Renal pelvis (tissue), 12 donors: ENCODE measurements at places on chromosomes 6 and 20.

DNA sequence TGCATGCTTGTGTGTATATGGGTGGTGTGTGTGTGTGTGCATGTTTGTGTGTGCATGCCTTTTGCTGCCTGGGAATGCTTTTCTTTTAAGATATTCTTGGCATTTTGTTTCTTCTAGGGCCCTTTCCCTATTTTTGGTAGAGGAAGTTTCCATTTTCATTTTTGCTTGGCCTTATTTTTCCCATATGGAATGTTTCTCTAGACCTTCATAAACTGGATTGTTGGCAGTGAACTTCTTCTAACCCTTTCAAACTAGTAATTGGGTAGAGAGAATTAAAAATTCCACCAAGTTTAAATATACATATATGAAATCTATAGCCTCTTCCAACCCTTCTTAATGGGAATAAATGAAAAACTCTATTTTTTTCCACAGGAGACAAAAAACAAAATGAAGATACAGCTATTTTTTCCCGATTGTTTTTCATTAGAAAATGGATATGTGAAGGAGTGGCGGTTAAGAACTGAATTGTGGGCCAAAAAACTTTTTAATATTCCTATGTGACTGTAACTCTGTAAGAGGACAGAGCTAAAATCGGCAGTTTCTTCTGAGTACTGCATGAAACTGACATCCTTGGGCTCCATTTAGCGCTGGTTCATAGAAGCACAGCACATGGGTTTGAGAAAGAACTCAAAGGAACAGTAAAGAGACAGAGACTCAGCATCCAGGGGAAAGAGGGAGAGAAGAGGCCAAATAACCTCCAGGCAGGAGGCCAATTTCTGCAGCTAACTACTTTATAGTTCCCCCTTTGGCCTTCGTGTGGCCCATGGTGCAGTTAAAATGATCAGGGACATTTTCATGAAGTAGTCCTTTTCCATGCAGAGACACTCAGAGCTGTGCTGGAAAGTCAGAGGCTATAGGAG lies 102.1 kb downstream of the TMEM170B start:
- no peak for DNase-seq

DNA sequence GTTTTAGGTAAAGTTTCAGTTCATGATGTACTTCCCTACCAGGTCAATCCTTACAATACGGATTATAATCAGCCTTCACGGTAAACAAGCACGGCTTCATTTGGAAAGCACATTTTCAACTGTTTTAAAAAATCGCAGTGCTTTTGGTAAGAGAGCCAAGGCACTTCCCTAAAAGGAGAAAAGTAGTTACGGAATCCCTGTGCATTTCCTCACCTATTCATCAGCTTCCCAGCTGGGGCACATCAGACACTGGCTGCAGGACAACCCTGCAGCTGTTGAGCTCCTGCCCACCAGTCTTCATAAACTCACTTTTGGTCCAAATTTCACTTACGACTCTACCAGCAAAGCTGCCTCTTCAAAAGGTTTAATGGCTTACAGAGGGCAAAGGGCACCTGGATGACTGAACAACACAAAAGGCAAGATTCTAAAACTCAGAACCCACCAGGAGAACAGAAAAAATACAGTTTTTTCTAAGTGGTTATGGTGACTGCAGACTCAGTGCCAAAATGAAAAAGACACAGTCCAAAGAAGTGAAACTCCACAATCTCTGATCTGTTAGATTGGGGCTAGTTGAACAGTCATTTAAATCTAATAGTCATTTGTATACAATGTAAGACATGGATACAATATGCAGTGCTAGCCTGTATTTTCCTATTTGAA lies 7.5 kb downstream of the SNX5 start:
- no peak for DNase-seq

DNA sequence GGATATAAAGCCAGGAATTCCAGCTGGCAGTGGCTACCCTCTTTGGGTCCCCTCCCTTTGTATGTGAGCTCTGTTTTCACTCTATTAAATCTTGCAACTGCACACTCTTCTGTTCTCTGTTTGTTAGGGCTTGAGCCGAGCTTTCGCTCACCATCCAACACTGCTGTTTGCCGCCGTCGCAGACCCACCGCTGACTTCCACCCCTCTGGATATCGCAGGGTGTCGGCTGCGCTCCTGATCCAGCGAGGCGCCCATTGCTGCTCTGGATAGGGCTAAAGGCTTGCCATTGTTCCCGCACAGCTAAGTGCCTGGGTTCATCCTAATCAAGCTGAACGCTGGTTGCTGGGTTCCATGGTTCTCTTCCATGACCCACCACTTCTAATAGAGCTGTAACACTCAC lies 1433.5 kb upstream of the ADGRB3 start:
- DNase-seq, result no peak

DNA sequence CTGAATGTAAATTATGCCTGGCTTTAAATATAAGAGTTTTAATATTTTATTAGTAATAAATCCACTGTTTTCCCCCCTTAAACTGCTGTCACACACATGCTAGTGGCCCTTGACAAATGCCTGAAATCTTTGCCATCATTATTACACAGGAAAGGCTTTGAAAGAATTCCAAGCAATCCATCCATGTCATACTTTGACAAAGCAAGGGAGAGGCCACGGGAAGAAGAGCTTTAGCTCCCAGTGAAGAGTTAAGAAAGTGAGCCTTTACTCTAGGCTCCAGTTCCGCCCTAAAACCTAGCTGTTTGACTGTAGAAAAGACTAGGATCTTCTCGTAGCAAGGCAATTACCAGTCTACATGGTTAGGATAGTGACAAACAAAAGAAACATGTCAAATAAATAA lies 147.9 kb downstream of the GMDS start:
- no peak for DNase-seq

DNA sequence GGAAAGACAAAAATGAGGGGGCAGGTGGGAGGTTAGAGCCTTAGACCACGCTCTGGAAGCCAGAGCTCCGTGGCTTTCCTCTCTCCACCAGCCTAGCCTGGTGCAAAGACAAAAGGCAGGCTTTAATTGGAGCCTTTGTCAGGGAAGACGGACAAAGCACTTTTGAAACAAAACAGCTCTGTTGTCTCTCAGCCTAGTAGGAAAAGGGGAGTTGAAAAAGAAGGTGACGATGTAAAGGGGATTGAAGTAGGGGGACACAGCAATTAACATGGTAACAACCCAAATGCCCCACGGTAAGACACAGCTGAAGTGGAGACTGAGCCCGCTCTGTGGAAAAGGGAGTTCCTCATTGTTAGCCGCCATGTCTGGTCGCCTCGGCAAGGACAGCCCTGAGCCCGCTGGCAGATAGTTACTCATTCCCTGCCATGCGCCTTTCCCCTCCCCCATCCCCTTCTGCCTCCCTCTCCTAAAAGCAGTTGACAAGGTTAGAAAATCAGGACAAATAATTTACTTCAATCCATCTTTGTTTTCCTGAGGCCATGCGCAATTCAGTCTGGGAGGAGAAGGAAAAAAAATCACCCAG lies 93.0 kb downstream of the TCP11 start:
- no peak for DNase-seq

GRCh38 chr20:48126227-48126740 lies 341.0 kb upstream of the SULF2 start:
- peak; percentile 26 for DNase-seq

GRCh38 chr20:52601295-52601971 lies 370.7 kb upstream of the TSHZ2 start:
- no peak for DNase-seq

GRCh38 chr20:49277786-49278035 lies 146 bp downstream of the ZNFX1 start:
- DNase-seq, result no peak
